ENCODE measurements at places on chromosomes 6 and 20. TPM values are rescaled to one million over a fixed set of nuclear protein-coding genes. Genes with fewer than 3 reads are reported as not detected.

DNA sequence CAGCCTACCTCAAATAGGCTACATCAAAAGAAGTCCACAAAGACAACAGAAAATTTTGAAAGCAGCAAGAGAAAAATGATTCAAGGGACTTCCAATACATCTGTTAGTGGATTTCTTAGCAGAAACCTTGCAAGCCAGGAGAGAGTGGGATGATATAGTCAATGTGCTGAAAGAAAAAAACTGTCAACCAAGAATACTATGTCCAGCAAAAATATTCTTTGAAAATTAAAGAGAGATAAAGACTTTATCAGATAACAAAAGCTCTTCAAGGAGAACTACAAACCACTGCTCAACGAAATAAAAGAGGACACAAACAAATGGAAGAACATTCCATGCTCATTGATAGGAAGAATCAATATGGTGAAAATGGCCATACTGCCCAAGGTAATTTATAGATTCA is 34.0 kb downstream of the MCHR2 start:
- H3K4me1 ChIP-seq, result no peaks in the 10 kb centered on the region
- no peak overlapping the region for H3K4me3 ChIP-seq
- DNase-seq, result no peak
- H3K27me3 ChIP-seq, result no peaks in the 10 kb centered on the region
- H3K36me3 ChIP-seq, result no peaks in the 10 kb centered on the region
- no peak overlapping the region for H3K27ac ChIP-seq

- H3K4me1 ChIP-seq, result peaks cover 36% of the 10 kb centered on the region
- DNase-seq, result no peak
- H3K4me3 ChIP-seq, result no peak overlapping the region
Measured at GRCh38 chr20:49419785-49420184, 62.7 kb downstream of the KCNB1 start.

GRCh38 chr6:169112483-169113320 is 140.9 kb downstream of the THBS2 start:
- no peaks in the 10 kb centered on the region for H3K27me3 ChIP-seq
- no peak for DNase-seq
- H3K36me3 ChIP-seq, result no peaks in the 10 kb centered on the region
- no peaks in the 10 kb centered on the region for H3K4me1 ChIP-seq
- H3K4me3 ChIP-seq, result no peak overlapping the region

DNA sequence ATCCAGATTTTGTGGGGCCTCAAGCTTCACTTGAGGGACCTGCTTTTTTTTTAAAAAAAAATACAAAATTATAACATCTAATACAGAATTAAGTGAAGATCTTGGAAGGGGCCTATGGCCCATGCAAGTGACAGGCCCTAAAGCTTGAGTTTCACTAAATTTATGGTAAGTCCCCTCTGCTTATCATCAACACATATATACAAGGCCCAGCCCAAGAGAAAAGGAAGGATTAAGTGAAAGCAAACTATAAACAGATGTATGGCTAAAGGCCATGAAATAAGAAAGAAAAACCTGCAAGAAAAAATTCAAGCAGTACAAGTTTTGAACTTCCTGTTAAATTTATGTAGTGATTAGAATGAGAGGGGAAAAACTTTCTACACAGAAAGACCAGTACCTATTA is 86.8 kb downstream of the CDC40 start:
- no peaks in the 10 kb centered on the region for H3K27me3 ChIP-seq
- DNase-seq, result no peak
- H3K27ac ChIP-seq, result no peak overlapping the region
- no peaks in the 10 kb centered on the region for H3K4me1 ChIP-seq
- no peaks in the 10 kb centered on the region for H3K36me3 ChIP-seq

- no peak for DNase-seq
- H3K4me3 ChIP-seq, result no peak overlapping the region
- no peaks in the 10 kb centered on the region for H3K27me3 ChIP-seq
- H3K27ac ChIP-seq, result no peak overlapping the region
Measured at GRCh38 chr6:169510871-169511270, 191.0 kb downstream of the WDR27 start.

Gene COL19A1
- 1.4 TPM for total RNA-seq

GRCh38 chr6:160027076-160027475 is 58.2 kb downstream of the IGF2R start:
- H3K4me1 ChIP-seq, result peaks cover 12% of the 10 kb centered on the region
- no peak overlapping the region for H3K4me3 ChIP-seq
- no peaks in the 10 kb centered on the region for H3K36me3 ChIP-seq
- DNase-seq, result no peak

- DNase-seq, result no peak
- no peak overlapping the region for H3K27ac ChIP-seq
- H3K27me3 ChIP-seq, result no peaks in the 10 kb centered on the region
- peaks cover 8% of the 10 kb centered on the region for H3K4me1 ChIP-seq
- H3K36me3 ChIP-seq, result no peaks in the 10 kb centered on the region
Measured at GRCh38 chr6:106631346-106631745, 2.0 kb downstream of the QRSL1 start.

- H3K4me3 ChIP-seq, result no peak overlapping the region
- H3K4me1 ChIP-seq, result no peaks in the 10 kb centered on the region
- H3K36me3 ChIP-seq, result no peaks in the 10 kb centered on the region
- DNase-seq, result no peak
Measured at GRCh38 chr6:80217794-80218193, 111.3 kb downstream of the BCKDHB start.

Gene RWDD2A
- total RNA-seq, result 11.0 TPM

DNA sequence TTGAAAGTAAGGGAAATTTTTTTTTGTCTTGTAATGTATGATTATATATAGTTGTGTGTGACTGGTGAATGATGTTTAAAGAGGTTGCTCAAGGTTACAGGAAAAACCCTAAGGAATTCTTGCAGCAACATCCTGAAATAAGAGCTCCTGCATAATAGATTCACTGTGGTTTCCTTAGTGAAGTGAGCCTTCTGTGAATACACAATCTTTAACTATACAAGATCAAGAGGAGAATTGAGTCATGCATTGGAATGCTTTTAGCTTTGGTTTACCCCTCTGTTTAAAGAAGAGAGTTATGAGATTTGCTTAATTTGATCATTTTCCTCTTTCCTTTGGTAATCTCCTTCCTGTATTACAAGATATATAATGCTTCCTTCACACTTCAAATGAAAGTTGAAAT is 141.6 kb upstream of the EYA4 start:
- no peak overlapping the region for H3K27ac ChIP-seq
- no peak overlapping the region for H3K4me3 ChIP-seq
- H3K27me3 ChIP-seq, result no peaks in the 10 kb centered on the region
- no peaks in the 10 kb centered on the region for H3K36me3 ChIP-seq

Gene SPDEF
- total RNA-seq, result 0.47 TPM

DNA sequence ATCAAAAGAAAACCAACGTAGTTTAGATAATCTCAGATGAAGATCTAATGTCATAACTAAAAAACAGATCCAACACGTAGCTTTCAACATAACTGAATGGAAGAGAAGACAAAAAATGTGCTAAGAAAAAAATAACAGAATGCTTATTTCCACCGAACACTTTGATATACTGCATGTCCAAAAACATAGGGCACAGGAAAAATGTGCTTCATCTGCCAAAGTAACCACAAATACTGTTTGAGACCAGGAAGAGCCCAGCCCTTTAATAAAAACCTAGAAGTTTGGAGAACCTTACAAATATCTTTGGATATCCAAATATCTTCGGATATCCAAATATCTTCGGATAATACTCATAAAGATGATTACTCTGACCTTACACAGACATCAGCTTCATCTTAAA is 19.8 kb downstream of the LAMA4 start:
- no peak for DNase-seq
- H3K4me3 ChIP-seq, result no peak overlapping the region
- no peaks in the 10 kb centered on the region for H3K36me3 ChIP-seq

DNA sequence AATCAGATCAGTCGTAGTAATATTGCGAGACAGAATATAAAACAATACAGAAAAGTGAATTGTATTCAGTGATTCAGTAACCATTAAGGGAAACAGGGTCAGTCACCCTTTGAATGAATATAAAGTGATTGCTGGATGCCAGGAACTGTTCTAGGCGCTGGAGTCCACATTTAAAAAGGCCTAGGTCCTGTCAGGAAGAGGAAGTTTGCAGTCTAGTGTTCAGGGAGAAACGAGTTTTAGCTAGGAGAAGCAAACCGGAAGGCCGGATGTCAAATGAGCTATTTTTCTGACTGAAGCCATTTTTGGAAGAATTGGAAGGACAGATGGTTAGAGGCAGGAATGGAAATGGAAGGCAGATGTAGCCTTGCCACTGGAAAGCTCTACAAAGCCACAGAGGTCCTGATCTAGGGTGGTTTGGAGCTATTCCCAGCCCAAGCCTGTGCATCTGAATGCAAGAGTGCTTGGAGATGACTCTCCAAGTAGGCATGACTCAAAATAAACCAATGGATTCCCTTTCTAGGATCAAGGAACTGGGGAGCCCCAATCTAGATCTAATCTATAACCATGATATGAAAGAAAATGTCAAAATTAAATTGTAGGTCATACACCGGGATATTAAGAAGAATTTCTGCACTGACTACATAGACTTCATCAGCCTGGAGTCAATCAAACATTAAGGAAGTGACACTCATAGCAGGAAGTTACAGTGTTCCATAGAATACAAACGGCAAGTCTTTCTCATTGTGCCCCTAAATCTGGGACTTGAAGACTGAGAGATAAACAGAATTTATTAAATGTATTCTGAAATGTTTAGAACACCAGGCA is 36.8 kb upstream of the CDKAL1 start:
- no peak overlapping the region for H3K4me3 ChIP-seq
- H3K36me3 ChIP-seq, result no peaks in the 10 kb centered on the region
- H3K4me1 ChIP-seq, result no peaks in the 10 kb centered on the region
- H3K27me3 ChIP-seq, result no peaks in the 10 kb centered on the region

Gene GJA1
- total RNA-seq, result 64.0 TPM

All from testis (tissue), 5 donors.